ENCODE measurements at places on chromosomes 6 and 20.

DNA sequence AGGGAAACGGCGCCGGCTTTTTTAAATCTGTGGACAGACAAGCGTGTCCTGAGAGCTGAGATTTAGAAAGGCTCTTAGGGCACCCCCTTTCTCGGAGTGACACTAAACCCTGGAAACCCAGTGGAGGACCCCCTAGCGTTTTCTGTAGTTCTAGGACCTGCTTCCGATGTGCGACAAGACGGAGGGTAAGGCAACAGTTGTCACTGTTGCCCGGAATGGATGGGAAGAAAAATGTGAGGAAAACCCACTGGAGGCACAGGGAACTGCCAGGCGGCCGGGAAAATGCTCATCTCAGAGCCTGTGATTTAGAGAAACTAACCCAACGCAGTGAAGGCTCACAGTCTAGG lies 551 bp upstream of the ATP5F1E start:
- no peak for DNase-seq

DNA sequence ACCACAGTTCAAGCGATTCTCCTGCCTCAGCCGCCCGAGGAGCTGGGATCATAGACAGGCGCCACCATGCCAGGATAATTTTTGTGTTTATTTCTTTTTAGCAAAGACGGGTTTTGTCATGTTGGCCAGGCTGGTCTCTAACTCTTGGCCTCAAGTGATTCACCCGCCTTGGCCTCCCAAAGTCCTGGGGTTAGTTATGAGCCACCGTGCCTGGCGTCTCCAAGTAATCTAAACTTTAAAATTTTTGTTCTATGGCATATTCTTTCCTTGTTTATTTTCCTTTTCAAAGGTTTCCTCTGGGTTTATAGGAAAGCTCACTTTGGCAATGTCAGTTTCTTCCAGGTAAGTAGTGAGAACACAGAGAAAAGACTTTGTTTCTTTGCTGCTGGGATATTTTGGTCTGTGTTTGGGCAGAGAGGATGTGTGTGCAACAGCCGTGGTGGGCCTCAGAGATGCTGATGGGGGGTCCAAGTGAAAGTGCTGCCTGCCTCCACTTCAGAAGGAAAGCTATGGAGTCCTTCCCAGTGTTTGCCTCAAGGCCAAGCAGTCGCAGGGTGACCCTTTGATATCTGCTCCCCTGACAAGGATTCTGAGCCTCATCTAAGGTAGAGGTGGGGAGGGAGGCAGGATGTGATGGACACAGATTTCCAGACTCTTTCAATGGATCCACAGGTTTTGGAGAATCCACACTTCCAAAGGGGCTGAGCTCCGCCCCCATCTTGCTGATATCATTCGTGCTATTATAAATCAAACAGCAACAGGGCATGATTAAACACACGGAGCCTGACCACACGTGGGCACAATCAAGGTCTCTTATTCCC lies 2.3 kb downstream of the LRP11 start:
- DNase-seq, result no peak

GRCh38 chr6:167452338-167453081 lies 127.6 kb downstream of the TTLL2 start:
- no peak for DNase-seq

DNA sequence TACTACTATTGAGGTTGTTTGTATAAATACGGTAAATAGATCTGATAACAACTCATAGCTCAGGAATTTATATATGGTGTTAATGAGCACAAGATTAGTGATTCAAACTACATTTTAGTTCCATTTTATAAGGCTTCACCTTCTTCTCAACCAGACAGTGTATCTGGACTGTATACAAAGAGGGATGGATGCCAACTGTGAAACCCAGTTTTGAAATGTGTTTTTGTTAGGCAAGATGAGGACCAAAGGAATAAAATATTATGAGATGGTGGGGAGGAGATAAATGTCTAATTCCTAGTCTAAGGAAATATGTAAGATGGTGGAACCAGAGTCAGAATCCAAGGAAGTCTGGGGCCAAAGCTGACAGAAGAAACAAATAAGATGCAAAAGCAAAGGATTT lies 329.0 kb downstream of the GRIK2 start:
- no peak for DNase-seq

- DNase-seq, result no peak
Measured at GRCh38 chr6:154683756-154684523, 49.3 kb upstream of the SCAF8 start.

- DNase-seq, result no peak
Measured at GRCh38 chr6:109269057-109269456, 113.2 kb downstream of the CD164 start.

- DNase-seq, result no peak
Measured at GRCh38 chr6:137181891-137182653, 8.6 kb upstream of the IL22RA2 start.

- no peak for DNase-seq
Measured at GRCh38 chr20:32648761-32649650, 24.7 kb downstream of the C20orf203 start.

DNA sequence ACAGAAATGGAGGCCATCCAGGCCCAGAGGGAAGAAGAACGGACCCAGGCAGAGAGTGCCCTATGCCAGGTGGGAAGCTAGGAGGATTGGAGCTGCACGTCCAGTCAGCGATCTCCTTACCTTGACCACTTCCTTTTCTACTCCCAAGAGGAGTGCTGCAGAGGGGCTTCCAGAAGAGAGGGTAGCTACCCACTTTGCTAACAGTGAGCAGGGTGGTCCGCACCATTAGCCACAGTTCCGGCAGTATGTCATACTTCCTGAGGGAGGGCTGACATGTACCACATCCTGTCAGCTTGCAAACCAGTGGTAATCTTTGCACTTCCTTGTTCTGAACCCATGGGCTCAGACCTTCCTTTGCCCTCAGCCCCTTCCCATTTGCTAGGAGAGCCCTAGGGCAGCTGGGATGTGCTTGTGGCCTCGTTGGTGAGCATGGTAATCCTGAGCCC lies 35.4 kb downstream of the CEP250 start:
- DNase-seq, result no peak

GRCh38 chr6:36912586-36912985 lies 26.8 kb downstream of the C6orf89 start:
- no peak for DNase-seq

GRCh38 chr20:316316-317068 lies 8.9 kb upstream of the SOX12 start:
- no peak for DNase-seq

DNA sequence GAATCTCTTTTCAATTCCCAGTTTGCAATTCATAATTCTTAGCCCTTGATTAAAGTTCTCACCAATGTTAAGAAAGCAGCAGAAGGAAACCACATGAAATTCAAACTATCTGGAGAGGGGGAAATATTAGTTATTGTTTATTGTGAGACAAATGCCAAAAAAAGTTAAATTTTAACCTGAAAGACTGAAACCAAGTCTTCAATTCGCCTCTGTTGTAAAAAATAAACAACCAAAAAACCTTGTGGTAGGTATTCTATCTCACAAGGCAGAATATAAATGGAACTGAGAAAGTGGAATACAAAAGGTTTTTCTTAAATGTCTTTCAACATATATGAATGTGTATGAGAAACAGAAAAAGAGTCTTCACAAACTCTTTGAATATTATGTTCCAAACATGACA lies 24.8 kb downstream of the TMX4 start:
- no peak for DNase-seq

DNA sequence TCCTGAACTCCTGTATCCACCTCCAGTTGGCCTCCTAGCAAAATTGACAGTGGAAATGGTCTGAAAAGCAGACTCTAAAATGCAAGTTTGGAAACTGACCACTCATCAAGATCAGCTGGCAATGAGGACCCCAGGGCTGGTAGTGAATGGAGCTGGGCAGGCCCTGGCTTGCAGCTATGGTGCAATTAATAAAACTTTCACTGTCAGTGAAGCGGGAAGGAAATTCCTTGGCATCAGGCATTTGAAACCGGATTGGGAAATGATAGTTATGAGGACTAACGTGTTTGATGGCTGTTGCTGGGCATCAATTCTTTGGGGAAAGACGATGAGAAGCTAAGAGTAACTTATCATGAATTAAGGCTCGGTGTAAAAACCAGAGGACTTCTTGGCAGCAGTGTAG lies 19.1 kb downstream of the SIRPB1 start:
- no peak for DNase-seq

DNA sequence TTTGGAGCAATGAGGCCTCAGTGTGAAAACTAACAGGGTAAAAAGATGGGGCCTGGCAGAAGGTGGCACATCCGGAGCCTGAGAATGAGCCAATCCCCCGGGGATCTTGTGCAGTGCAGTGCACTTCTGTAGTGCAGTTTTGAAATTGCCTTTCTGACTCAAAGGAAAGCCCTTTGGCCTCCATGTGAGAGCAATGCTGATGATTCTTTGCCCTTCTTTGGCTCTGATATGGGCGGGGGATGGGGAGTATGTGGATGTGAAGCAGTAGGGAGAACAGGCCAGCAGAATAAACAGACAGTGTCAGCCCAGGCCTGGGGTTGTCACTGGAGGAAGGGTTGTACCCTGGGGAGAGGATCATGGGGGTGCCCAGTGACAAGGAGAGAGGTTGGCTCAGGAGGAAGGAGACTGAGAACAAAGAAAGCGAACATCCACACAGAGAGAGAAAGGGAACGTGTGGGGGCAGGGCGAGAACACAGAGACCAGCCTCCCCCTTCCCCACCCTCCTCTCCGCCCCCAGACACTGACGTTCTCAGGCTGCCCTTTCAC lies 351.2 kb downstream of the CDC5L start:
- DNase-seq, result no peak

- no peak for DNase-seq
Measured at GRCh38 chr20:8267009-8267408, 134.9 kb downstream of the PLCB1 start.

GRCh38 chr6:16374461-16375200 lies 136.2 kb downstream of the GMPR start:
- DNase-seq, result no peak

DNA sequence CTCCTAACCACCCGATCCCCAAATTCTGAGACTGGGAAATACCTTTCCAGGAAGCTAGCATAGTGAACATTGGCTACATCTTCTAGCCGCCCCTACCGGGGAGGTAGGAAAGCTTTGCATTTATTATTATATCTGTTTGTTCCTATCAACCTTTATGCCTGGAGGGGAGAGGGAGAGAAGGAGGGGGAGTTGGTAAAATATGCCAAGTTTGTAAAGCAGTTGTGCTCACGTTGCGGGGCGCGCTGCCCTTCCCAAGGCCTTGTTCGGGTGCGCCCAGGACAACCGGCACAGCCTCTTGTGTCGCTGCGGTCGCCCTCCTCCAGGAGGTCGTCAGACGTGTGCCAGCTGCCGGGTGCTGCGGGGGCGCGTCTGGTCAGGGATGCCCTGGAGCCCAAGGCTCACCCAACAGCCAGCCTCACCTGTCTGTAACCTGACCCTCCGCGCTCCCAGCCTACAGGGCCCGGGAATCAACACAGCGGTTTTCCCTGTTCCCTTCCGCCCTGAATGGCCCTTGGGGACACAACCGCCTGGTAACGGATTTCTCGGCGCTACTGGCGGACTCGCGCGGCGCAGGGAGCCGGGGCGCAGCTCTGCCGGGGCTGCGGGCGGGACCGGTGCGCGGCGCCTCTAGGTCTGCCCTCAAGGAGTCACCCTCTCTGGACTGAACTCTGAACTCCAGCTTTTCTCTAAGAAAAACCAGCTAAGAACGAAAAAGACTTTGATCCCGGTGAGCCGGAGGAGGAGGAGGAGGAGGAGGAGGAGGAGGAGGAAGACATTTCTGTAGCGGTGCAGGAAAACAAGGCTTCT lies 1.1 kb upstream of the OVOL2 start:
- DNase-seq, result no peak

DNA sequence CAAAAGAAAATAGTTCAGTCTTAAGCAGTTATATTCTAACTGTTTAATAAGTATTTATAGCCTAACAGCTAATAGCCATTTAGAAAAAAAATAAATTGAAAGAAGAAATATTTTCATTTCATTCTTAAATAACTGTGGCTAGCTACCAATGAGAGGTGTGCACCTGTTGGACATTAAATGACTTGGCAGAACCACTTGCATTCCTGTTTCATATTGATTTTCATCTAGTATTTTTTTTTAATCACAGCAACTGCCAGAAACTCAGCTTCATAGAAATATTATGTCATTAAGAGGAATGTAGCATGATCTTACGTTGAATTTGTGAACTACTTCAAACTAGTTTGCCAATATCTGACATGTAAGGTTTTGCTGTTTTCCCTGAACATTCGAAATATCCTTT lies 10.1 kb downstream of the NAA20 start:
- DNase-seq, result no peak

DNA sequence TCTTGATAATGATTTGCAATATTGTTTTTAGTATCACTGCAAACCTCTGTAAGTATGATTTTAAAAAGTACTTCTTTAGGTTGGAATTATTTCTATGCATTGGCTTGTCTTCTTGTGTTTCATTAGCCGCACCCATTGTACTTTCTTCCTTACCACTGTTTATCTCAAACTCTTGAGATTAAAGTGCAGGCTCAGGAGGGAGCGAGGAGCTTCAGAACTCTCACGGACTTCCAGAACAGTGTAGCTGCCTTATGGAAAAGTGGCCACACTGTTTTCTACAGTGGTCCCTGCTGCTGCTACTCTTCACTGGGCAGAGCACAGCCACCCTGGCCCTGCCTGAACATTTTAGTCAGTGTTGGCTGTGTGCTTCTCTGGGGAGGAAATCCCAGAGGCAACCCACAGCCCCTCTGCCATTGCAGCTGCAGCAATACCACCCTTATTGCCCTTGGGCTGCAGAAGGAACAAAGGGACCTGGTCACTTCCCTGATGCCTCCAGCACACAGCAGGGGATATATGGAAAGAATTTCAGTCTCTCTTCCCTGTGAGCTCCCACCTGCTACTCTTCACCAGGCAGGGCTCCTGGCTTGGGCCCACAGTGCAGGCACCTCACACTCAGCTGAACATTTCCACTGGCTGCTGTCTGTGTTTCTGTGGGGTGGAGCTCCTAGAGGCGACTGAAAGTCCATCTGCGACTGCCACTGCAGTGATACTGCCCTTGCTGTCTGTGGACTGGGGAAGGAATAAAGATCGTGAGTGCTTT lies 91.7 kb upstream of the MAP3K4 start:
- no peak for DNase-seq

GRCh38 chr6:40436685-40437604 lies 150.2 kb downstream of the LRFN2 start:
- DNase-seq, result no peak

DNA sequence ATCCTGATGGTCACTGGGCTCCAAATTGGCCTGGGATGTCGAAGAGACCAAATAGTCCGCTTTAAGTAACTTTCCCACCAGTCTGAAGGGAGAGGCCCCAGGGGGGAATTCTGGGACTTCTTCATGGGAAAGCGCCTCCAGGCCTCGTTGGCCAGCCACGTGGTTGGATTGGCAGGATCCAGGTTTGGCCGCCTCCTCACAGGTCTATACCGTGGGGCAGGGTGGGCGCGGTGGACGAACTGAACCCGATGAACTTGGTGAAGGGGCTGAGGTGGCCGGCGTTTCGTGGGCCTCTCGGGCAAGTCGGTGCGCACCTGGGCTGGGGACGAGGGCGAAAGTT lies 297 bp downstream of the POM121L2 start:
- no peak for DNase-seq

GRCh38 chr6:150732765-150733539 lies 132.6 kb upstream of the MTHFD1L start:
- no peak for DNase-seq

- no peak for DNase-seq
Measured at GRCh38 chr20:58868795-58869194, 16.3 kb downstream of the GNAS start.

GRCh38 chr6:15508931-15509330 lies 153.9 kb downstream of the DTNBP1 start:
- DNase-seq, result no peak

GRCh38 chr20:62339647-62340062 lies 27.5 kb downstream of the LAMA5 start:
- DNase-seq, result no peak

GRCh38 chr6:129748212-129748900 lies 38.4 kb upstream of the ARHGAP18 start:
- no peak for DNase-seq

All from cortex of kidney (tissue), 1 donor.